Right hindlimb (tissue), 1 donor: ENCODE measurements at places on chromosomes 1 and 21.

DNA sequence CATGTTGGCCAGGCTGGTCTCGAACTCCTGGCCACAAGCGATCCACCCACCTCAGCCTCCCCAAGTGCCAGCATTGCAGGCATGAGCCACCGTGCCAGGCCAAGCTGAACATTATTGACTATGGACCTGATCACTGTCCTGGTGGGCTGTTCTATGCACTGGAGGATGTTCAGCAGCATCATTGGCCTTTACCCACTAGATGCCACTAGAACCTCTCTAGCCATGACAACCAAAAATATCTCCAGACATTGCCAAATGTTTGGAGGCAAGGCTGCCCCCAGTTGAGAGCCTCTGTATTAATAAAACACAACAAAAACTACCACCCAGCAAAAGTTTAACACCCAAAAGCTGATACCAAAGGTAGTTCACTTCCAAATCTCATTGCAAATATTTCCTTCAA is 110.8 kb upstream of the SOD1 start:
- DNase-seq = no peak

- DNase-seq = no peak
Observed at GRCh38 chr1:85295006-85295431, 18.6 kb upstream of the BCL10 start.

DNA sequence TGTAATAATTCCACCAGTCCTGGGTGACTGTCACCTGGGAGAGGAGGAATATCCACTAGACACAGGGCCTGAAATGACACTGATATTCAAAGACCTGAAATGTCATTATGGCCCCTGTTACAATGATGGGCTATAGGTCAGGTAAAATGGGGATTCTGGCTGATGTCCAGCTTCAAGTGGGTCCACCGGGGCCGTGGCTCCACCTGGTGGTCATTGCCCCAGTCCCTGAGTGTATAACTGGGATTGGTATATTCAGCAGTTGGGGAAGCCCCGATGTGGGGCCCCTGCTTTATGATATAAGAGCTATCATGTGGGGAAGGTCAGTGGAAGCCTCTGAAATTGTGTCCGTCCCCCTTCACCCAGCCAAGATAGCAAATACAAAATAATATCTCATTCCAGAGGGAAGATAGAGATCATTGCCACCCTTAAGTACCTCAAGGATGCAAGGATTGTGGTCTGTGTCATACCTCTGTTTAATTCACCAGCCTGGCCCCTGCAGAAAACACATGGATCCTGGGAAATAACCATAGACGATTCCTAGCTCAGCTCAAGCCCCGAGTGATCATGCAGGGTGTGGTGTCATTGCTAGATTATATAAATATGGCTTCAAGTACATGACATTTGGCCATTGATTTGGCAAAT is 19.4 kb downstream of the PLEKHO1 start:
- peak; percentile 66 for DNase-seq

DNA sequence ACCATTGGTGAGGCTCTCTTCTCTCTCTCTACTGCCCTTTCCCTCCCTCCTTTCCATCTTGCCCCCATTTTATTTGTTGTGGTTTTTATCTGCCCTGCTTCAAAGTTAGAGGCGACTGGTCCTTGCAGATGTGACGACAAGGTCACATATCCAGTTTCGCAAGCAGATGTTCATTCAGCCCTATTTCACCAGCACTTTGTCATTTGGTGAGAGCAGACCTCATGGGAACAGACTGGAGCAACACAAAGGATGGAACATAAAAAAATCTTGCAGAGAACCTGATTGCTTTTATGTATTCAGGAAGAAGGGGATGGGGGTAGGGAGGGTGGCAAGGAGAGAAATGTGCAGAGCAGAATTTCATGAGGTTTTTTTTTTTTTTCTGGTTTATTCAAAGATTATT is 84.3 kb downstream of the ELAVL4 start:
- no peak for DNase-seq

DNA sequence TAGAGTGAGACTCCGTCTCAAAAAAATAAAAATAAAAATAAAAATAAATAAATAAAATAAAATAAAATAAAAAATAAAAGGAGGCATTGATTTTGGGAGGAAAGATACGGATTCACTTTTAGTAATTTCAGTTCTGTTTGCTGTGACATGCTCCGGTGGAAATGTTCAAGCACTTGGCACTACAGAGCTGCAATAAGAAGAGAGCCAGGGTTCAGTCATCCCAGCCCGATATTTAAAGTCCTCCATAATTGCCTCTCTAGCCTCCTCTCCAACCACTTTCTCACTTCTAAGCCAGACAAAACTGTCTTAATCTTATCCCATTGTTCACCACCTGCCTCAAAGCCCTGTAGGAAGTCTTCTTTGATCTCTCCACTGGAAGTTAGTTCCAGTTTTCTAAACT is 55.0 kb upstream of the MACF1 start:
- DNase-seq = no peak

DNA sequence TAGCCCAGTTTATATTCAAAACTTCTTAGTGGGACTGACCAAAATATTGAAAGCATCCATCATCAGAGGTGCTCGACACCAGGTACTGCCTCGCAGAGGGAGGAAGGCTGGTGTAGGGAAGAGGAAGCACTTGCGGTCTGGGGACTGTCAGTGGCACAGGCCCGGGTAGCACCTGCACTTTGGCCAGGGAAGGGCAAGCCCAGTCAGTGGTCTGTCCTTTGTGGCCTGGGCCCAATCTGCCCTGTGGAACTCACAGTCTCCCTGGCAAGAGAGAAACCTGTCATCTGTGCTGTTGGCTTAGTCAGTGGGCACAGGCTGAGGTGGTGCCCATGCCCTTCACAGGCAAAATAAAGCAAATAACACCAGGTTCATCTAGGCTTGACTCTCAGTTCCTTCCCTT is 77.4 kb downstream of the SYT6 start:
- no peak for DNase-seq

- DNase-seq = no peak
Observed at GRCh38 chr21:28826021-28826420, 166.7 kb downstream of the LTN1 start.

DNA sequence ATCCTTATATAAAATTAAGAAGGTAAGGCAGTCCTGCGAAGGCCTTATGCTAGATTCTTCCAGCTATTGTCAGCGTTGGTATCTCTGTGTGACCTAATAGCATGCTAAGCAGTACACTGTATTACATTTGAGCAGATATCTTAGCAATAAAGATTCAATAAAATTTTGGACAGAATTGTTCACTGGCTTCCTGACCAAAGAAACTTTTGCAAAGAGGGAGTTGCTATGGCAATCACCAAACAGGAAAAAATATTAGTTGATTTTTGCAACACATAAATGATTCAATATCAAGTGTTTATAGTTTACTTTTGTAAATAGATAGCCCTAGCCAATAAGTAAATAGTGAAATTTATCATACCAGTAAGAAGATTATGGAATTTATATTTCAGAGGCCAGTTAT is 31.0 kb upstream of the PLEKHO1 start:
- no peak for DNase-seq

DNA sequence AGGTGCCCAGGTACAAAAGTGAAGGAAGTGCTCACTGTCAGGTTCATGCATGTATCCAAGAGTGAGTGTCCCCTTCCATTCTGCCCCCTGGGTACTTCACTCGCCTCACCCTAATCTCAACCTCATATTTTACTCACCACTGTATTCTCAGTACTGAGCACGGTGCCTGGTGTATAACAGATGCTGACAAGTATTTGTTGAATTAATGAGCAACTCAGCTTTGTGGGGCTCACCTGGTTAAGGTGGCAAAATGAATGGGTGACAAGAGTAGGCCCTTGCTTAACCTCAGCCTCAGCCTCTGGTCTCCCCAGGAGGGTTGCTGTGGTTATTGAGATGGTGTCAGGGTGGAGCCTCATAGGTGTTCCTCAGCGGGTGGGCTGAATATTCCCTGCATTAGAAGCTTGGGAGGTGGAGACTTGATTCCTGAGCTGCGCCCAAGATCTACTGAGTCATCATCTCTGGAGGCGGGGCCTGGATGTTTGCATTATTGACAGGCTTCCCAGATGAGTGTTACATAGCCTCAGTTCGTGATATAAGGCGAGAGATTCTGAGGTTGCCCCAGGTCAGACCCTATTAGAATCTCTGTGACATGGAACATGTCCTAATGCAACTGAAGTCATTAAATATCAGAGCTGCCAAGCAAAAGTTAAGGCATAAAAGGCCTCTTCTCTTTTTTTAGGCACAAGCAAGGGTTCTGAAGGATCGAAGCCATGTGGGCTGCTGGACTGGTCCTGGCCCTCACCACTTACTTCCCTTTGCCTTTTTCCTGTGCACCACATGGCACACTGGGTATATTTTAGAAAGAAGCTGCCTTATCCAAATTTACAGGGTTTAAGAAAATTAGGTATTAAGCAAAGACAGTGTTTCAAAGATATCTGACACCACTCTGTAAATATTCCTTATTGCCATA is 39.2 kb downstream of the SYT6 start:
- no peak for DNase-seq

DNA sequence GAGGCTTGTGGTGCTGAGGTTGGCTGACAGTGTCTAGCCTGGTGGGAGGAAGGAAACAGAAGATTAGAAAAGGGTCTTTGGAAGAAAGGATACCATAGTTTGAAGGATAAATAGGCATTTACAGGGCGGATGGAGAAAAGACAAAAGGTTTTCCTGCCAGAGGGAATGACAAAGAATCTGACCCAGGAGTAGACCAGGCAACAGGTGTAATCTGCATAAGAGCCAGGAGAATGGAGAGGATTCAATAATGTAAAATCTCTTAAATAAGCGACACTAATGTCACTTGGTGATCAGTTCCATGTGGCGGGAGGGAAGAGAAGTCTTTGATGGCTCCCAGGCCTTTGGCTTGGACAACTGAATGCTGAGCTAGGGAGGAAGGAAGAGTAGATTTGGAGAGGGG is 9.4 kb downstream of the MECR start:
- no peak for DNase-seq

- peak; percentile 36 for DNase-seq
Observed at GRCh38 chr1:157948312-157949073, 45.0 kb upstream of the KIRREL1 start.

DNA sequence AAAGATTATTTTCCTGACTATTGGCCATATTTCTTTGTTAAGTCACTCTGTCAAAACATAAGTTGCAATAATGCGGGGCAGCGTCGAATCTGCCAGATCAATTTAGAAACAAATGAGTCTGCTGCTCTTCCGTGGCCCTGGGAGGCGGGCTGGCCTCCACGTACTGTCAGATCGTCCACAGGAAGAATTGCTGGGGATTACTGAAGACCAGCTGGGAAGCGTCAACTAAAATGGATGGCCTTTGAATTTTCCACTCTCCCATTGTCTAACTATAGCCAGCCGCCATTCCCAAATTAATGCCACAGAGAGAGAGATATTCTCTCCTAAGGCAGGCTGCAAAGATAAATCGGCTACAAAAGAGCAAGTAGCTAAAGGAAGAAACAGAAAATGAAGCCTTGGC is 560.2 kb downstream of the SMYD3 start:
- no peak for DNase-seq

- DNase-seq = no peak
Observed at GRCh38 chr1:159196543-159196942, 8.1 kb upstream of the ACKR1 start.

DNA sequence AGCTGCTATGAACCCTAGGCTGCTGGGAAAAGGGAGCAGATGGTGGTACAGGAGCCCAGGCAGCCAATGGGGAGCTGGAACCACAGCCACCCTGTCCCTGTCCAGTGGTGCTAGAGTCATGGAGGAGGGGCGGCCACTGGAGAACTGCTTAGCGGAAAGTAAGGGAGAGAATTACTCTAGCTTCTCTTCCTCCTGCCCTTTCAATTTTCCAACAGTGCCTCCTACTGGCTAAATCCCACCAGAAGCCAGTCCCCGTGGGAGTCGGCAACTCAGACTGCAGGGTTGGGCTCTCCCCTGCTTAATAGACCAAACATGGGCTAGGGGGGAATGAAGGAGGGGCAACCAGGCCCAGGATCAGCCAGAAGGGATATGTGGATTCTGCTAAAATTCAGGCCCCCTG is 154.5 kb downstream of the ACTL8 start:
- DNase-seq = no peak

GRCh38 chr1:243713470-243714186 is 136.4 kb downstream of the AKT3 start:
- DNase-seq = peak; percentile 65

GRCh38 chr1:87829360-87829759 is 500.7 kb downstream of the LMO4 start:
- DNase-seq = no peak

GRCh38 chr21:37780991-37781983 is 135.0 kb downstream of the KCNJ6 start:
- DNase-seq = no peak

DNA sequence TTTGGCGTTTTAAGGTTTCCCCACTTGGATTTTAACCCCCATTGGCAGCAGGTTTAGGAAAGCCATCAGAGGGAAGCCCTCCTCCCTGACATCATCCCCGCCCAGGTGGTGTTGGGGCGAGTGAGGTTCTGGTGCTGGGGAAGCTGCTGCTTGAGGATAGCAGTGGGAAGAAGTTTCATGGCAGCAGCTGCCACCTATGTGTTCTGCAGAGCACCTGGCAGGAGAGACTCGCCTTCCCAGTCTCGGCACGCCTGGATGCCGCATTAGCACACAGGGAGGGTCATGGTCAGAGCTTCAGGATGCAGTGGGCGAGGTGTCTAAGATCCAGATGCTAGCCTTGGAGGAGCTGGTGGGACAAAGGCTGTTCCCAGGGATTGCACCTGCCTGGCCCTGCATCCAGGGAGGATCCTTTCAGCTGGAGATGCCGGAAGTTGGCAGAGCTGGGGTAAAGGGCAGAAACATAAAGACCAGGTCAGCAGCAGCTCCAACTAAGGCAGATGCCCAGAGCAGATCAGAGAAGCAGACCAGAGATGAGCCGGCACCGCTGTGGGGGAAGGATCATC is 33.9 kb downstream of the ABCG1 start:
- no peak for DNase-seq

- no peak for DNase-seq
Observed at GRCh38 chr21:26782331-26782730, 62.9 kb downstream of the ADAMTS1 start.

GRCh38 chr1:160904783-160905616 is 20.0 kb upstream of the ITLN1 start:
- no peak for DNase-seq

- DNase-seq = no peak
Observed at GRCh38 chr1:169048043-169048442, 58.4 kb upstream of the ATP1B1 start.

- DNase-seq = no peak
Observed at GRCh38 chr1:66275601-66276023, 258.3 kb upstream of the SGIP1 start.

- DNase-seq = no peak
Observed at GRCh38 chr1:204889681-204890383, 19.2 kb downstream of the NFASC start.

DNA sequence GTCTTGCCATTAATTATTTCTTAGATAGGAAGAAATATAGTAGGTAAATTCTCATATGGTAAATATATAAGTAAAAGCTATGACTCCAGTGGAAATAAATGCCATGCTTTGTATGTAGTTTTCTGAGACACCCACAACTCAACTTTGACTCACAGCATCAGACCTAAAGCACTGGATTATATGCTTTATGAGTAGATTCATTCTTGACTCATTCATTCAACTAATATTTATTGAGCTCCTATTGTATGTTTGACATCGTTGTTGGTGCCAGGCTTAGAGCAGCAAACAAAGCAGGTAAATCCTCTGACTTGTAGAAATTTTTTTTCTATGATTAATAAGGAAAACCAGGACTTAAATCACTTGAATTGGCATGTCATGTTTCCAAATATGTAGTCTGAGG is 211.4 kb downstream of the PTPRC start:
- DNase-seq = no peak

- DNase-seq = no peak
Observed at GRCh38 chr1:17061892-17062291, 8.1 kb upstream of the SDHB start.

- no peak for DNase-seq
Observed at GRCh38 chr1:245926888-245927287, 580.2 kb downstream of the SMYD3 start.
